Chondrocyte (in vitro differentiated cells): ENCODE measurements at places on chromosomes 3 and 15.

DNA sequence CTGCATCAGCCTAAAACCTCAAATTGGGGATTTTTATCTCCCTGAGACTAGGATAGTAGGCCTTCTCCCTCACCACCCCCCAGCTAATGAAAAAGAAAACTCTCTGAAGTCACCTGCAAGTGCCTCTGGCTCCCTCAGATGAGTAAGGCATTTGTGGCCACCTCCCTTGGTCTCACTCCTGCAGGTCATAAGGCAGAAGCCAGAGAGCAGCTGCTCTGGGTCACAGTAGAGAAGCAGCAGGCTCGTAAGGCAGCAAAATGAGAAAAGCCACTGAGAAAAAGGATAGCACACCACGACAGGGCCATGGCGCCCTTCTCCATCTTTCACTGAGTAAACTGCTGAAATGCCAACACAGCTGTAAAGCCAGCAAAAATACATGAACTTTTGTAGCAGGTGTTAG, 296.7 kb upstream of the DPH6 start:
- H3K36me3 ChIP-seq, result no peaks in the 10 kb centered on the region
- peaks cover 14% of the 10 kb centered on the region for H3K4me1 ChIP-seq
- no peaks in the 10 kb centered on the region for H3K27me3 ChIP-seq
- no peak overlapping the region for H3K4me3 ChIP-seq

DNA sequence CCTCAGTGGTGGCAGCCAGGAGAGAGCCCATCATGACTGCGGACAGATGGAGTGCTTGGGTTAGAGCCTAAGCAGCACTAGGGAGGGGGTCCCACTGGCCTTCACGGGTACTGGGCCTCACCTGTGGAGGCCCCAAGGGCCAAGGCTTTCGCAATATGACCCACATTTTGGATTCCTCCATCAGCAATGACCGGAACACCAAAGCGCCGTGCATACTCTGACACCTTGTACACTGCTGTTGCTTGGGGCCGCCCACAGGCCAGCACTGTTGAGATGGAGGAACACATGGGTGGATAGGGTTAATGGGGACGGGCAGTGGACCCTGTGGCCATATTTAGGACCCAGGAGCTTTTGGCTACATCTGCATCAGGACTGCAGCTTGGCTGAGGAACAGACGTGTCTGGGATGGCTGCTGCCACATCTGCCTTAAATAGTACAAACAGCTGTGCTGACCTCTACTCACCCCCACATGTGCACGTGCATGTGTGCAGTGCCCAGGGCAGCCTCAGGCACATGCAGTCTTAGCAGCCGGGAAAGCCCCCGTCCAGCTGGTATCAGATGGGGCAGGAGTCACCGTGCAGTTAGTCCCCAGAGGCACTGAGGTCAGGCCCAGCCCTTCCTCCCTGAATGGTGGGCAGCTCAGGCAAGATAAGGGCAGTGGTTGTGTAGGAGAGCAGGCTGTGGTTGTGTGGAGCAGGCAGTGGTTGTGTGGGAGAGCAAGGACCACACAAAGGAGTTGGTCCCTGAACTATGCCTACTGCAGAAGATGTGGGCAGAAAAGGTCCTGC, 3.3 kb downstream of the NDUFAF3 start:
- H3K4me1 ChIP-seq, result peaks cover 63% of the 10 kb centered on the region
- H3K27me3 ChIP-seq, result no peaks in the 10 kb centered on the region
- H3K36me3 ChIP-seq, result peaks cover 19% of the 10 kb centered on the region
- DNase-seq, result peak; percentile 81
- H3K27ac ChIP-seq, result peak overlapping the region; percentile 71

DNA sequence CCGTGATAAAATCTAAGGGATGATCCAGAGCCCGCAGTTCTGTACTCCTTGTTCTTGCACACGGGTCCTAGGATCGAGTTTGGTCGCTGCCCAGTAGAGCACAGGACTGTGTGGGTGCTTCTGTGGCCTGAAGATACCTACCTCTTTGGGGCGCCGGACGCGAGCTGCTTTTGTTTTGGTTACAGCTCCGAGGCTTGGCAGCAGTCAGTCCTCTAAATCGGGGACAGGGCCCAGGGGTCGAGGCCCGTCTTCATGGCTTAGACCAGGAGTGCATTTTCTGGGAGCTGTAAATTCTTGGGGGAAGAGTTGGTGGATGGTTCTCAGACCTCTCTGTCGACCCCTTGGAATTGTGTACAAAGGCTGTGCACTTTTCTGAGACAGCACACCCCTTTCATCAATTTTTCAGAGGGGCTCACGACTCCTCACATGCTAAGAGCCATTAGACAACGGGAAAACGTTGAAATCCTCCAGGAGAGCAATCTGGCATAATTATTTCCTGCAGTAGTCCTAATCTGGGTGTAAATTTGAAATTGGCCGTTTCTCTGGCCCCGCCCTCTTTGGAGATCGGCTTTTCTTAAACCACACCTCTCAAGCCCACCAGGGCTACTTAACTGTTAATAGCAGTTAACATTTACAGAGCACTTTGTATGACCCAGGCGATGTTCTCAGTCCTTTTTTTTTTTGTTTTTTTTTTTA, 928 bp downstream of the CEP97 start:
- no peak for DNase-seq
- H3K27ac ChIP-seq, result peak overlapping the region; percentile 94
- H3K36me3 ChIP-seq, result peaks cover 2% of the 10 kb centered on the region
- H3K4me1 ChIP-seq, result peaks cover 21% of the 10 kb centered on the region
- H3K4me3 ChIP-seq, result peak overlapping the region; percentile 95

- no peak overlapping the region for H3K4me3 ChIP-seq
- no peak for DNase-seq
- no peak overlapping the region for H3K27ac ChIP-seq
- no peaks in the 10 kb centered on the region for H3K27me3 ChIP-seq
These were observed 16.9 kb upstream of the CLDN1 start for GRCh38 chr3:190339130-190339529.

- no peak overlapping the region for H3K4me3 ChIP-seq
- DNase-seq, result no peak
- H3K27ac ChIP-seq, result no peak overlapping the region
These were observed 24.0 kb upstream of the C3orf70 start for GRCh38 chr3:185176750-185177359.

DNA sequence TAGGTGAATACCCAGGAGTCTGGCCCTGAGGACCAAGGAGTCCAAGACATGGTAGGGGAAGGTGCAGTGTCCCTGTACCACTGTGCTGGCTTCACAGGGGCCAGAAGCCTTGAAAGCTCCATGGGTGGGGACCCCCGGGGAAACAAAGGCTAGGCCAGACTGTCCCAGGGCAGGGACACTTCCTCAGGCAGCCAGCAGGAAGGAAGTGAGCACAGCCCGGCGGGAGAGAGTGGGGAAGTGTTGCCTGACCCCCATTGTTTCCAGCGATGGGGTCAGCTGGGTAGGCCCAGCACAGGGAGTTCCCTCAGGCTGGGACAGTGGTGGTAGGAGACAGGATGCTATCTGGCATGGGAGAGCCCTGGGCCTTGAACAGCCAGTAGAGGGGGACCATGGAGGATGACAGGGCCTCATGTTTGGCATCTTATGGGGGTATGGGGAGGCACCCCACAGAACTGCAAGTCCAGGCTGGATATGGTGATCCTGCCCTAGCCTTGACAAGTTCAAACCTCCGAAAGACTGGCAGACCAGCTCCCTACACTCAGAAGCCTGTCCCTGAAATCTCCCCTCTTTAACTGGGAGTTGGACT, 1.2 kb upstream of the HYAL2 start:
- no peak overlapping the region for H3K4me3 ChIP-seq
- DNase-seq, result no peak
- no peaks in the 10 kb centered on the region for H3K36me3 ChIP-seq
- peaks cover 48% of the 10 kb centered on the region for H3K4me1 ChIP-seq
- no peak overlapping the region for H3K27ac ChIP-seq
- H3K27me3 ChIP-seq, result no peaks in the 10 kb centered on the region

DNA sequence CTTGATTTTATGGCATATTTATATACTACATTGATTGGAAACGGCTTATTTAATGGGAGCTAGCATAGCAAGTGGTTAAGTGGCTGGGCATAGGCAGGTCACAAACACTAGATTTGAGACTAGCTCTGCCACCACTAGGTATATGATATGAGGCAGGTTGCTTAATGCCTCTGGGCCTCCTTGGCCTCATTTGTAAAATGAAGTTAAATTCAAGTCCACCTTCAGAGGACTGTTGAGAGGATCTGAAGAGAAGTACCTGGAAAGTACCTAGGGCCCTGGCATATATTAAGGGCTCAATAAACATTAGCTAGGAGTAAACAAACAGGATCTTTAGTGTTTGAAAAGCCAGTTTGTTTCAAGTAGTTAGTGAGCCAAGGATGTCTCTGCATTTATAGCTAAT, 166.4 kb upstream of the FEZF2 start:
- peaks cover 53% of the 10 kb centered on the region for H3K27me3 ChIP-seq
- H3K36me3 ChIP-seq, result no peaks in the 10 kb centered on the region
- H3K4me3 ChIP-seq, result no peak overlapping the region
- DNase-seq, result no peak

GRCh38 chr15:42194513-42194912, 13.6 kb downstream of the VPS39 start:
- H3K27me3 ChIP-seq, result no peaks in the 10 kb centered on the region
- H3K4me1 ChIP-seq, result no peaks in the 10 kb centered on the region
- DNase-seq, result no peak
- no peak overlapping the region for H3K4me3 ChIP-seq
- H3K36me3 ChIP-seq, result peaks cover 26% of the 10 kb centered on the region

DNA sequence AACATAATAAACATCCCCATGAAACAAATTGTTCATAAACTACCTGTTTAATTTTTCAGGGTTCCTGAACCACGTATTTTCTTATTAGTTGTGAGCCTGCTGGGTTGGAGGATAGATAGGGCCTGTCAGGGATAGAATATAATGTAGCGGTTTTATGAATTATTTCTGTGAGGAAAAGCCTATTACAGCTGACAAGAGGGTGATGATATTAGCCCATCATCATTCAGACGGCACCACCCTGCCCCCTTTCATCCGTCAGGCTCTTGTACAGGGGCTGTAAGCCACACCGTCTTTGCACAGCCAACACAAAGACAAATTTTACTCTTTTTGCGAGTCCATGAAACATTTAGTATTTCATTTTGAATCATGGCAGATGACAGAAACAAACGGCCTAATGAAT, 335.3 kb upstream of the TMCO5A start:
- H3K36me3 ChIP-seq, result no peaks in the 10 kb centered on the region
- H3K4me3 ChIP-seq, result no peak overlapping the region
- no peak overlapping the region for H3K27ac ChIP-seq

DNA sequence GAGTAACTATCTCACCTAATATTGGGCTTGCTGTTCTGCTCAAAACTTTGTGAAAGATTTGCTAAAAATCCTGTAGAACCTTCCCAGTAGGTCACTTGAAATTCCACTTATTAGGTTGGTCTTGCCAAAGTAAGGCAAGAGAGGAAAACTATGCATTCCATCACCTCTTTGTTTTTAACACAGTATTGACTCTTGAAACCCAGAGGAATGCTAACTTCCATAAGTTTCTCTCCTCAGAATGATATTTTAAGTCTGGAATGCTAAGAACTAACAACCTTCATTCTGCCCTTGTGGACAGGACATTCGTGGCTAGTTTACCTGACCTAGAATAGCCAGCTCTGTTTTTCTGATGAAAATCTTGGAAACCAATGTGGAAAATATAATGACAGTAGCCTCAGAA, 154.5 kb downstream of the TMCO5A start:
- peak overlapping the region; percentile 78 for H3K27ac ChIP-seq
- H3K36me3 ChIP-seq, result no peaks in the 10 kb centered on the region
- no peaks in the 10 kb centered on the region for H3K27me3 ChIP-seq
- peaks cover 59% of the 10 kb centered on the region for H3K4me1 ChIP-seq
- H3K4me3 ChIP-seq, result no peak overlapping the region
- no peak for DNase-seq

DNA sequence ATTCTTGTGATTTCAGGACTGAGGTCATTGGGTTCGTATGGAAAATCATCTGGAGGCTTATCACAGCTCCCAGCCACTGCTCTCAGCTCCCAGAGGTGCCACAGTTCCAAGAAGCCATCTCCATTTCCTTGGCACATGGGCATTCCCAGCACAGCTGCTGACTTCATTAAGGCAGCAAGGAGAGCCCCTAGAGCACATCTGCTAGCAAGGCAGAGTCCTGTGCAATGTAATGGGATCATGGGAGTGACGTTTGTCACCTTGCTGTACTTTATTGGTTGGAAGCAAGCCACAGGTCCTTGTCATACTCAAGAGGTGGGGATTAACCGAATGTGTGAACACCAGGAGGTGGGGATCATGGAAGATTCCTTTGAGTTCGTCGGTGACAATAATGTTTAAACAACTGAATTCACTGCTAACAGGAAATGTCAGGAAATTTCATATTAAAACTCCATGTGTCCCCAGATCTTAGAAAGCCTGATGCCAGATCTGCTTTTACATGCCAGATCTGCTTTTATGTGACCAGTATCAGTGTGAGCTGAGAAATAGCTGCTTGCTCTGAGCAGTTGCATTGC, 148.8 kb downstream of the GABRG3 start:
- peaks cover 18% of the 10 kb centered on the region for H3K4me1 ChIP-seq
- H3K27me3 ChIP-seq, result no peaks in the 10 kb centered on the region
- no peak overlapping the region for H3K4me3 ChIP-seq
- no peaks in the 10 kb centered on the region for H3K36me3 ChIP-seq
- no peak overlapping the region for H3K27ac ChIP-seq

GRCh38 chr3:116413319-116413718, 32.0 kb downstream of the LSAMP start:
- peaks cover 1% of the 10 kb centered on the region for H3K36me3 ChIP-seq
- no peaks in the 10 kb centered on the region for H3K4me1 ChIP-seq
- peaks cover 1% of the 10 kb centered on the region for H3K27me3 ChIP-seq
- no peak overlapping the region for H3K4me3 ChIP-seq
